ENCODE measurements at places on chromosomes 1 and 21. TPM values are rescaled to one million over a fixed set of nuclear protein-coding genes. Genes with fewer than 3 reads are reported as not detected.

GRCh38 chr21:40457741-40458140, 389.2 kb downstream of the DSCAM start:
- no peak for DNase-seq

The GCSAML gene
- 0.07 TPM for polyA plus RNA-seq

DNA sequence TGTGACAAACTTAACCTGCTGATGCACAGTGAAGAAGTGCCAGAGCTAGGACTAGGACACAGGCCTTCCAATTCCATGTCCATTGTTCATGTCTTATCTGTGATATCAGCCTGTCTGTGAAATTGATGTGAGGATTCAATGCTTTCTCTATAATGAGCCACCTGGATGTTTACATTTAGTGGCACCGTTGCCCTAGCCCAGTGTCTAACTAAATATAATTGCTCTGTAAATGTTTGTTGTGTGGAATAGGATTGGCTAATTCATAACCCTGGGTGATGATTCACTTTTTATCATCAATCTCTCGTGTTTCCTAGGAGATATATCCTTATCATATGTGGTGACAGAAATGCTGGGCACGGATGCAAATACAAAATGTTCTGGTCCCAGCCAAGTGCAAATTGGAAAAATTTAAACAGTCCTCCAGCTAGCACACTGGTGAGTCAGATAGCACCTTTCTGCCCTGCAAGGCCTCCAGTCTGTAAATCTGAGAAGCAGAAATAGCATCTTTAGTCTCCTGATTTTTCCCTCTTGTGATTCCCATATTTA, 46.9 kb upstream of the GNG12 start:
- peak; percentile 16 for DNase-seq

- no peak for DNase-seq
These were observed 853.8 kb downstream of the USP25 start for GRCh38 chr21:16583556-16583955.

GRCh38 chr1:6424000-6424565, 493 bp upstream of the ESPN start:
- no peak for DNase-seq

- DNase-seq, result no peak
These were observed 118.1 kb downstream of the SIK1 start for GRCh38 chr21:43308815-43309283.

The LRRC38 gene
- 0.22 TPM for polyA plus RNA-seq

The RCAN3 gene
- 10.1 TPM for polyA plus RNA-seq

The KRTAP19-1 gene
- polyA plus RNA-seq, result not detected

DNA sequence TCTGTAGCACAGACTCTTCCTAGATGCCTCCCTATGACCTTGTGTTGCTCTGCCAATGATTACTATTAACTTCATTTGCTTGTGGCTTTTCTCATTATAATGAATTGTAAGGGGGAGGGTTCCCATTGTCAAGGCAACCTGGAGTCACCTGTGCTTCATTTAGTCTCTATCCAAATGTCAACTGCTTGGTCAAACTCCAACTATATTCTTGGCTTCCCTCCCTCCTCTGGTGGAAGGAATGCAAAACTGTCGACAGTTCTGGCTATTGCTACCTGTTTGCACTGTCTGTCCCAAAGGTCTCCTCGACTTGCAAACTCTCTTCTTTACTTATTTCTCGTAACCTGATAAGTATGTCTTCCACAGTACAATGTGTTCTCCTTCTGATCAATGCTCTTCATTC, 100.3 kb downstream of the CACNA1E start:
- peak; percentile 35 for DNase-seq

GRCh38 chr1:228042508-228042907, 35.7 kb downstream of the WNT3A start:
- no peak for DNase-seq

GRCh38 chr1:61490924-61491323, 234.0 kb downstream of the TM2D1 start:
- no peak for DNase-seq

DNA sequence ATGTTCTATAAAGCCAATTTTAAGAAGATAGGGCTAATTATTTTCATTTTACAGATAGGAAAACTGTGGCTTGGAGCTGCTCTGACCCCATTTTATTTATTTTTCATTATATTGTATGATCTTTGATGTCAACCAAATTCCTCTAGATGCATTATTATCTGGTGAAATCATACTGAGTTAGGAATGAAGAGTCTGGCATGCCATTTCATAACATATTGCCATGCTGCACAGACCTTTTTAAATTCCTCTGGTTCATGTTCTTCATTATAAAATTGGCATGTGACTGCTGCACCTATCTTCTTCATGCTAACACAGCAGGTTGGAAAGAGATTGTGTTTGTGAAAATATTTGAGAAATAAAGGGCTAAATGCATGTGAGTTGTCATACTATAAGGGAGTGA, 12.7 kb downstream of the PRRX1 start:
- no peak for DNase-seq

The IL19 gene
- polyA plus RNA-seq, result not detected

The CFH gene
- polyA plus RNA-seq, result 16.4 TPM

The NBPF6 gene
- polyA plus RNA-seq, result not detected

DNA sequence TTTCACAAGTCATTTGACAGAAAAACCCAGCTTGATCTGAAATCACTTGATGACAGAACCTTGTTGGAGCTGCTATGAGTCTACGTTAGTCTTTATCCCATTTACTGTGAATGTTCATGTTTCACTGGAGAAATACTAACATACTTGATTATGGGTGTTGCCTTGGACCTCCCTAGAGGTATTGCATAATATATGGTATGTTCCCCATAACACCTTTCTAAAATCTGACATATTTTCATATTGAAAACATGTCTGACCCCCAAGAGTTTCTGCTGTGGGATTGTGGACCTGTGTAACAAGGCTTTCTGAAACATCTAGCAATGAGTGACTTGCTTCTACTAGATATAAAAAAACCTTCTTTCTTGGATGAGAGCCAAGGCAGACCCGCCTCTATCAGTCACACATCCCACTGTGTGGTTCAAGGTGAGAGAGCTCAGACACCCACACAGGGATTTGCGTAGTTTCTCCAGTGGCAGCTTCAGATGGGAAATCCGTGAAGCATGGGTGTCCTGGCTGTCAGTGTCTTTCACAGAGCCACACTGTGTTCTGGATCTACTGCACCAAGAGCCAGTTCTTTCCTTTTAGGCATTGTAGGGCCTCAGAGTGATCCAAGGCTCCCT, 4.6 kb downstream of the NENF start:
- no peak for DNase-seq

DNA sequence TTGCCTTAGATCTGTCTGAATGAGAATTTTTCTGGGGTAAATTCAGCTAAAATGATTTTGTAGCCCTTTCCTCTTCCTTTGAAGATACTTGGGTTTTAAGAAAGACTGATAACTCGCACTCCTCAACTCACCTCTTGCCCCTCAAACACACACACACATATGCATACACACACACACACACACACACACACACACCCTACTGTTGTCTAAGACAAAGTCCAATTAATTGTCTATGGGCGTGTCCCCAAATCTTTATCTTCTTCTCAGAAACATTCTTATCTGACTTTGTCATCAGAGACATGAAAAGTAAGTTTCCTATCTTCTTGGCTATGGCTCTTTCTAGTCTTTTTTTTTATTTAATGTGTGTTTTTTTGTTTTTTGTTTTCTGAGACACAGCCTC, 36.1 kb upstream of the SMYD2 start:
- no peak for DNase-seq

Measured in large intestine (tissue), 12 donors.